Activated T-helper 17 cell treated with anti-CD3 and anti-CD28 coated beads, Interleukin-2, amount 50 U/mL, for 72 hours (primary cell): ENCODE measurements at places on chromosomes 4 and X. TPM values are rescaled to one million over a fixed set of nuclear protein-coding genes. Genes with fewer than 3 reads are reported as not detected.

Gene BEND4
- 0.32 TPM for total RNA-seq

Gene BLTP1
- 49.9 TPM for total RNA-seq

Gene PAGE2B
- total RNA-seq: 1.1 TPM

Gene FMR1NB
- not detected for total RNA-seq

Gene WAS
- 96.8 TPM for total RNA-seq

Gene AKAP4
- total RNA-seq: not detected

Gene VSIG4
- not detected for total RNA-seq

Gene FGF5
- not detected for total RNA-seq

Gene PAQR3
- 5.0 TPM for total RNA-seq

Gene CXorf49
- not detected for total RNA-seq
